Caco-2 (cell line): ENCODE measurements at places on chromosomes 7 and 10. TPM values are rescaled to one million over a fixed set of nuclear protein-coding genes. Genes with fewer than 3 reads are reported as not detected.
A peak's percentile ranks its signal among the peaks of the same experiment; 100 is the strongest.

GRCh38 chr10:44435196-44435595, 50.3 kb upstream of the CXCL12 start:
- no peaks in the 10 kb centered on the region for H3K27me3 ChIP-seq
- H3K4me1 ChIP-seq = no peaks in the 10 kb centered on the region
- H3K4me3 ChIP-seq = no peak overlapping the region
- H3K27ac ChIP-seq = no peak overlapping the region

- no peak overlapping the region for H3K4me3 ChIP-seq
- H3K27ac ChIP-seq = peak overlapping the region; percentile 92
- peaks cover 23% of the 10 kb centered on the region for H3K4me1 ChIP-seq
- no peaks in the 10 kb centered on the region for H3K36me3 ChIP-seq
- no peaks in the 10 kb centered on the region for H3K27me3 ChIP-seq
Observed at GRCh38 chr7:55308186-55308929, 56.8 kb upstream of the LANCL2 start.

GRCh38 chr10:29228562-29228961, 60.3 kb upstream of the LYZL1 start:
- peaks cover 34% of the 10 kb centered on the region for H3K4me1 ChIP-seq
- no peaks in the 10 kb centered on the region for H3K27me3 ChIP-seq
- no peak overlapping the region for H3K4me3 ChIP-seq
- no peak overlapping the region for H3K27ac ChIP-seq
- no peak for DNase-seq

DNA sequence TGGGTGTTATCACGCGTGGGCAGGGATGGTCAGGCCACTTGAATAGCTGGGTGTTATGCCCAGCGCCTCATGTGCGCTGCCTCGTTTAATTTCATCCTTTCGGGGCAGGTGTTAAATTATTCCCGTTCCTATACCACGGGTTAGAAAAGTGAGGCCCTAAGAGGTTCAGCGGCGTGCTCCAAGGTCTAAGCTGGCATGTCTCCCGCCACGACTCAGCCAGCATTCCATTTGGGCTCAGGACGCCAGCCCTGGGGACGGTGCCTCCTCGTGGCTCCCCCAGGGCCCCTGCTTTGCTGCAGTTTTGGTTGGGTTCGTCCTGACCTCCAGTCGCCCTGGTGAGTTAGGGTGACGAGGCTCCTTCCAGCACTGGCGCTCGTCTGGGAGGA, 124.5 kb downstream of the TRRAP start:
- no peak overlapping the region for H3K4me3 ChIP-seq
- no peaks in the 10 kb centered on the region for H3K4me1 ChIP-seq
- DNase-seq = no peak
- H3K27me3 ChIP-seq = no peaks in the 10 kb centered on the region

GRCh38 chr10:122078326-122078725, 89.4 kb downstream of the TACC2 start:
- no peak overlapping the region for H3K4me3 ChIP-seq
- no peaks in the 10 kb centered on the region for H3K36me3 ChIP-seq
- no peak overlapping the region for H3K27ac ChIP-seq
- no peak for DNase-seq
- H3K27me3 ChIP-seq = no peaks in the 10 kb centered on the region
- no peaks in the 10 kb centered on the region for H3K4me1 ChIP-seq

The OR13A1 gene
- not detected in 2 replicates for total RNA-seq

The ZSCAN21 gene
- 15.2 and 16.7 TPM in 2 replicates for total RNA-seq

The CHN2 gene
- total RNA-seq = 16.5 and 18.8 TPM in 2 replicates

The FGFBP3 gene
- total RNA-seq = 3.3 and 3.6 TPM in 2 replicates

The GAD2 gene
- total RNA-seq = not detected in 2 replicates

The DNAJC12 gene
- 1.4 and 2.2 TPM in 2 replicates for total RNA-seq
